ENCODE measurements at places on chromosomes 3 and 15. TPM values are rescaled to one million over a fixed set of nuclear protein-coding genes. Genes with fewer than 3 reads are reported as not detected.

The HCN4 gene
- polyA plus RNA-seq: not detected

The TICRR gene
- polyA plus RNA-seq: 8.0 TPM

The LMLN gene
- polyA plus RNA-seq: 0.73 TPM

The SEC22A gene
- 47.5 TPM for polyA plus RNA-seq

- no peak for DNase-seq
Observed at GRCh38 chr3:142934887-142935269, 28.6 kb downstream of the PAQR9 start.

DNA sequence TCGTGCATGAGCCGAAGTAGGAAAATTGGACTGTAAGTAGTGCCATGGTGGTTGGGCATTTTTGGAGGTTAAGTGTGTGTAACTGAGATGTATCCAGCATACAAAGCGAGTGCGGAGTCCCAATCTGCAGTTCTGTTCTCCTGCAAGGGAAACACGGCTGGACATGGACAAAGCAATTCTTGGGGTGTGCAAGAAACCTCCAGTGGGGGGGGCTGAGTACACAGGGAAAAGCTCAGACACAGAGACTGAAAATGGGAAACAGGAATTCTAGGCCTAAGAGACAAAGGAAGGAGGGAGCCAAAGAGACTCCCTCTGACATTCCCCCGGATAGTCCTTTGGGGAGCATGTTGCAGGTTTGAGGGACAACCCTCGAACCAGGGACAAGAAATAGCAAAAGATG lies 83.2 kb upstream of the PLSCR4 start:
- DNase-seq: no peak

GRCh38 chr3:99634881-99635280 lies 3.5 kb upstream of the COL8A1 start:
- DNase-seq: no peak

- DNase-seq: no peak
Observed at GRCh38 chr3:125165948-125166553, 46.5 kb downstream of the SLC12A8 start.

DNA sequence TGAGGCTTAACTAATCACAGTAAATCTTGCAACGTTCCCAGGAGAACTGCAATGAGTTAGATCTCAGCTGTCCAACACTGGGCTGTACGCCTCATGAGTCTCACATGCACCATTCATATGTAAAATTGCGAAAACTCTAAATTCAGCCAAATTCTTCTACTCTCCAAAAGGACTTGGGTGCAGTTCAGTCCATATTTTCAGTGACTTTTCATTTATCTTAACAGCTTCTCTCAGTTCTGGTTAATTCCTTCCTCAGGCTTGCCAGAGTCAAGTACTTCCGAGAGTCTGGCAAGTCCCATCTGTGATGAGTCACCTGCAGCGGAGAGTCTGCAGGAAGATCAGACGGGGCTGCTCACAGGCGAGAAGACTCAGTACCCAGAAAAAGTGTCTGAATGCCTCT lies 11.5 kb downstream of the CCDC80 start:
- no peak for DNase-seq

GRCh38 chr15:96264351-96264798 lies 66.1 kb upstream of the NR2F2 start:
- no peak for DNase-seq

GRCh38 chr3:129605922-129606635 lies 397 bp downstream of the PLXND1 start:
- DNase-seq: no peak
